AG20443 (cell line): ENCODE measurements at places on chromosomes 12 and 14.
A peak's percentile ranks its signal among the peaks of the same experiment; 100 is the strongest.

DNA sequence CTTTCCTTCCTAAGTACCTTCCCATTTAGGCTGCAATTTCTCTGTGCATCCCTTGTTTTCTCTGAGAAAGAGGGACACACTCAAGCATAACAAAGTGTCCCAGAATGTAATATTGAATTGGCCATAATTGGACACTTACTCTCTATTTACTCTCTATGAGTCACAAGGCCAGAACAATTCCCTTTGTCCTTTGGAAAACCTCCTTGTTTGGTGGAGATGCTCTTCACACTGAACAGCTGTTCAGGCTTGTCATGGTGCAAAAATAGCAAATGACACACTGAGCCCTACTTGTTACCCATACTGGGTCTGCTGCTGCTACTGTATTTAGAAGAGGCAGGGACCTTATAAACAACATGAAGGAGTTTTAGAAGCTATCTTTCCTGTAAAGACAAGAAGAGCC, 1590.5 kb upstream of the TMEM132C start:
- no peak for DNase-seq

DNA sequence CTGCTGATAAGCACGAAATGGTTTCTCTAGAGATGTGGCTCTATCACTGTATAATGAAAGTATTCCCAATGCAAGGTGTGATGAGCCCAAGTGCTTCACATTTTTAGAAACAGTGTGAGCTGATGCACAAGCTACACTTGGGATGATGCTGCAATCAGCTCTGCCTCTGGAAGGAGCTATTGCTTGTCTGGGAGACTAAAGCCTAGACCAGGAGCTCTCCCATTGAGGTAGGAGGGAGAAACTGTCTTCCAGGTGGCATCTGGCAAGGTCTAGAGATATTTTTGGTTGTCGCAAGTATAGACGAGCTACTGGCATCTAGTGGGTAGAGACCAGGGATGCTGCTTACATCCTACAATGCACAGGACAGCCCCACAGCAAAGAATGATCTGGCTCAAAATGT, 42.0 kb downstream of the HECTD4 start:
- DNase-seq = no peak

GRCh38 chr14:101357559-101358319, 203.6 kb upstream of the DIO3 start:
- DNase-seq = no peak

DNA sequence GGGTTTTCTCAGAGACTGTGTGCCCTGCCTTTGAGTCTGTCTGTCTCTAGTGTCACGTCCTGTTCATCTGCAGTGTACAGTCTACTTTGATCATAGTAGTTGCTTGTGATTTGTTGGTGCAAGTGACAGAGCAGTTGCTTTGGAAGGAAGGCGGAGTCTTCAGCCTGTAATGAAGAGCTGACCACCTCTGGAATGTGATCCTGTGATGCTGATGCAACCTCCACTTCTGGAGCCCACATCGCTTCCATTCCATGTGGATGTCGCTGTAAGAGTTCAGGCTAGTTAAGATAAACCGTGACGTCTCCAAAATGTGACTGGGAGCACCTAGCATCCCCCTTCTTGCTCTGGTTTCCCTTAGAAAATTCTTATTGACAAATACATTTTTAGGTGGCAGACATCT, 51.8 kb downstream of the PELI2 start:
- no peak for DNase-seq

DNA sequence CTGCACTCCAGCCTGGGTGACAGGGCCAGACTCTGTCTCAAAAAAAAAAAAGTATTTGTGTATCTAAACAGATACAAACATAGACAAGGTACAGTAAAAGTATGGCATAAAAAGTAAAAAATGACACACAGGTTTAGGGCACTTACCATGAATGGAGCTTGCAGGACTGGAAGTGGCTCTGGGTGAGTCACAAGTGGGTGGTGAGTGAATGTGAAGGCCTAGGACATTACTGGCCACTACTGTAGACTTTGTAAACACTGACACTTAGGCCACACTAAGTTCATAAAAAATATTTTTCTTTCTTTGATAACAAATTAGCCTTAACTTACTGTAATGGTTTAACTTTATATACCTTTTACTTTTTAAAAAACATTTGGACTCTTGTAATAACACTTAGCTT, 38.0 kb upstream of the EIF5 start:
- peak; percentile 54 for DNase-seq

- no peak for DNase-seq
These were observed 321.5 kb downstream of the PCNX1 start for GRCh38 chr14:71228711-71229110.

DNA sequence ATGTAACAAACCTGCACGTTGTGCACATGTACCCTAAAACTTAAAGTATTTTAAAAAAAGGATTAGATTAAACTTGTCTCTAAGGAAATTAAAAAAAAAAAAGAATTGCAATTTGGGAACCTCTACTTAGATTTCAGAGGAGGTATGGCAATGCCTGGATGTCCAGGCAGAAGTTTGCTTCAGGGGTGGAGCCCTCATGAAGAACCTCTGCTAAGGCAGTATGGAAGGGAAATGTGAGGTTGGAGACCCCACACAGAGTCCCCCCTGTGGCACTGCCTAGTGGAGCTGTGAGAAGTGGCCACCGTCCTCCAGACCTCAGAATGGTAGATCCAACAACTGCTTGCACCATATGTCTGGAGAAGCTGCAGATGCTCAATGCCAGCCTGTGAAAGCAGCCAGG, 279.6 kb upstream of the CCDC196 start:
- DNase-seq = no peak

DNA sequence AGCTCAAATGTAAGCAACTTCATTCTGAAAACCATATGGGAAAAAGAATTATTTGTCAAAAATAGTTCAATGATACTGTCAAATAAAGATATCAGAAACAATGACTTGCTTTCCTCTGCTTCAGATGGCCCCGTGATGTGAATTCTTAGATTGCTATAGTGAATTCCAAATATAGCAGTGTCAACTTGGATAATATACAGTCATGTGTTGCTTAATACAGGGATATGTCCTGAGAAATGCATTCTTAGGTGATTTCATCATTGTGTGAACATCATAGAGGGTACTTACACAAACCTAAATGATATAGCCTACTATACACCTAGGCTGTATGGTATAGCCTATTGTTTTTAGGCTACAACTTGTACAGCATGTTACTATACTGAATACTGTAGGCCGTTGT, 108.7 kb upstream of the MIS18BP1 start:
- DNase-seq = no peak

GRCh38 chr12:99278899-99279298, 368.7 kb upstream of the GARIN6 start:
- DNase-seq = no peak

- DNase-seq = no peak
These were observed 333.6 kb downstream of the ADGRD1 start for GRCh38 chr12:131287015-131287937.

DNA sequence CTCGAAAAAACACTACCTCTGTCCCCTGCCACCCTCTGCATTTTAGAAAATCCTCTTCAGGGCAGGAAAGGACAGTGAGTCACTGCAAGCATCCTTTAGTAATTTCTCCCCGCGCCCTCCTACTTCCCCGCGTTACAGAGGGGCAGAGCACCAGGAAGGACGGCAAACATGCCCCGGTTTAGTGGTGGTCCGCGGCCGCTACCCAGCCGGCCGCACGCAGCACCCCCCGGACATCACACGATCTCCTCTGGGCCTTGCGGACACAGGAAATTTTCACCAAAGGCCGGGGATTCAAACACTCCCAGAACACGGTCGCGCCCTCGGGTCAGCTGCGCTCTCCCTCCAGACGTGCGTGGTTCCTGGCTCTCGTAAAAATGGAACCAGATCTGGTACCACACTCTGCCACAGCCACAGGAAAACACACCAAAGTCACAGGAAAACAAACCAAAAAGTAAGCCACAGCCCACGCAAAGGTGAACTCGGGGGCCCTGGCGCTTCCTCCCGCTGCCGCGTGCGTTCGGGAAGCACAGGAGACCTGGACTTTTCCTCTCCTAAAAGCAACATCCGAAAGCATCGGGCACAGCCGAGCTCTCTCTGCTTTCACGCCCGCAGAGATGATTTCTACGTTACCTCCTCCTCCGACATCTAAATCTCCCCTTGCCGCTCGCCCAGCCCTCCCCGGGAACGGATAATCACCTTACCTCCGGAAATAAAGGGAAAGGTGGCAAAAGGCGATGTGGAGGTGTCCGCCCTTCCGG, 839 bp downstream of the SLC38A1 start:
- peak; percentile 53 for DNase-seq

DNA sequence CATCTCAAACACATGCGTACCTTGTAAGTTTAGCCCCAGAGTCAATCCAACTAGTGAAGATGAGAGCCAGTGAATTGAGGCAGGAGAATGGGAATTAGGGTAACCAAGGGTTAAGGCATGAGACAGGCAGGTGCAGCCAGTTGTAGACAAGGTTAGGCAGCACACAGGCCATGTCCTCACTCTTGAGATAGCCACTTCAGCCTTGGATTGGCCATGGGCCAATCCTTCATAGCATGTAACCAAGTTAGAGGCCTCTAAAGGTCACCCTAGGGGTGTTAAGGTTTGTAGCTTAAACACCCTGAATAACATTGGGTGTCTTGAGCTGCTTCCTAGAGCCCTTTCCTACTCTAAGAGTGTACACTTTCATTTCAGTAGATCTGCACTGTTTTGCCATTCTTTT, 208.2 kb upstream of the RBM19 start:
- DNase-seq = no peak

DNA sequence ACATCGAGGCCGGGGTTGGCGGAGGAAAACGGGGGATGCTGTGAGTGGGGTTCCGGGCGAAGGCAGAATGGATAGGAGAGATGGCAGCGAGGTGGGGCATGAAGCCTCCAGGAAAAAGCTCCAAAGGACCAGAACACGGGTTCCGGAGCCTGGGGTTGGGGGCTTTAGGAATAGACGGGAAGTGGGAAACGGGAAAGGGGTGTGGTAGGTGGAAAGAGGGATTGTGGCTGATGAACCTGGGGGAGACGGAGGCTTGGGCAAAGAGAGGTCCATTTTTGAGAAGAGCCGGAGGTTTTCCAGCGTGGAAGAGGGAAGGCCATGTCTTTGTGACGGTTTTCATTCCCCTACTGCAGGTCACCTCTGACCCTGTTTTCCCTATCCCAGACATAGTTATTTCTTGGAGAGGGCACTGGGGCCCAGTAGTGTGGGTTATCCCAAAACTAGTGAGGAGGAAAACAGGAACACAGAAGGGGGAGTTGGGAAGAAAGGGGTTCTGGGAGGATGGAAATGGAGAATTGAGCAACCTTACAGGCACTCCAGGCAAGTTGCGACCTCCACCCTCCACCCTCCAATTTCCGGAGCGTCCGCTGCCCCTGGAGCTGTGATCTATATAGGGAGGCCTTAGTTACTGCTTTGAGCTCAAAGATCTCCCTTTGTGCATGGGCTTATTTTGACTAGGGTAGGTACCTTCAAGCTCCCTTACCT, 1.1 kb downstream of the ATN1 start:
- no peak for DNase-seq

DNA sequence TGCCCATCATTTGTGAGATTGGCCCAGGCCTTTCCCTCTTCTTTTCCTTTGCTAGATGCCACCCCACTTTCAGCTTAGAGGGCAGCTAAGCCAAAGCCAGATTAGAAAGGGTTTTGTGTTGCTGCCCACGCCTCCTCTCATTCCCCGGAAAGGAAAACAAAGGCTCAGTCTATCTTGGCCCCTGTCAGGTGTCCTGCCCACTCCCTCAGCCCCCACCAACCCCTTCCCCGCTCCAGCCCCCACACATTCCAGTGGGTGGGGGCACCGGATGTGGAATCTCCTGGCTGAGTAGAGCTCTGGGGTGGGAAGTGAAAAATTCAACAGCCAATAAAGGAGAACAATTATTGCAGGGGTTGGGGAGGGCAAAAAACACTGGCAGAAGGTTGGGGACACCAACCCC, 2.2 kb downstream of the BLOC1S1 start:
- DNase-seq = no peak

DNA sequence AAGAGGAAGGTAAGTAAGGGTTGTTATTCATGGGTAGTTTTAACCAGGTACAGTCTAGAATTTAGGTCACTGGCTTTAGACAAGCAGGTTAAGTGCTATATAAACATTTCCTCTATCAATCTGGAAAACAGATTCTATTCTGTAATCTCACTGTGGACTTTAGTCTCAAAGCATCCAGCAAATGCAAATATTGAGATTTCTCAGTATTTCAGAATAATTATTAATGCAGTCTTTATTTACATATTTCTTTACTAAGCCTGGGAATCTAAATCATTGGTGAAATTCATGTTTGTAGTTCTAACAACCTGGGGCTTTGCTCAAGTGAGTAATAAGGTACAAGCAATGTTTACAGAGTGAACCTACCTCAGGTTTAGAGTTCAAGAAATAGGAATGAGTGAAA, 61.9 kb downstream of the SLC41A2 start:
- DNase-seq = no peak

GRCh38 chr14:59333668-59334067, 131.5 kb downstream of the GPR135 start:
- DNase-seq = peak; percentile 86

DNA sequence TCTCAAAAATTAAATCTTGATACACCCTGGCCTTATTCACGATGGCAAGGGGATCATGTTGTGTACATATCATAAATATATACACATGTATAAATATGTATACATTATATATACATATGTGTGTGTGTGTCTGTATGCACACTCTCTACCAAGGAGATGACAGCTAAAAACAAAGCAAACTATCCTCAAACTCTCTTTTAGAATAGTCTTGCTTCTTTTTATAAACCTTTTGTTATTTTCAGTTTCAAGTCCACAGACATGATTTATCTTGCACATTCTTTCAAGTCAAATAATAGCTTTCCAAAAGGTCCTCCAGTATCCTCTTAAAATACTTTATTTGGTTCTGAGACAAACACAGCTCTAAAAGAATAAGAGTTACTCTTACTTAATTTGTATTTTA, 8.4 kb downstream of the ANO6 start:
- DNase-seq = no peak

GRCh38 chr12:1922985-1923384, 4.5 kb upstream of the CACNA2D4 start:
- peak; percentile 4 for DNase-seq

- no peak for DNase-seq
These were observed 164.4 kb upstream of the ALG10B start for GRCh38 chr12:38151991-38152700.

GRCh38 chr14:20667957-20668356, 16.4 kb upstream of the RNASE4 start:
- no peak for DNase-seq

DNA sequence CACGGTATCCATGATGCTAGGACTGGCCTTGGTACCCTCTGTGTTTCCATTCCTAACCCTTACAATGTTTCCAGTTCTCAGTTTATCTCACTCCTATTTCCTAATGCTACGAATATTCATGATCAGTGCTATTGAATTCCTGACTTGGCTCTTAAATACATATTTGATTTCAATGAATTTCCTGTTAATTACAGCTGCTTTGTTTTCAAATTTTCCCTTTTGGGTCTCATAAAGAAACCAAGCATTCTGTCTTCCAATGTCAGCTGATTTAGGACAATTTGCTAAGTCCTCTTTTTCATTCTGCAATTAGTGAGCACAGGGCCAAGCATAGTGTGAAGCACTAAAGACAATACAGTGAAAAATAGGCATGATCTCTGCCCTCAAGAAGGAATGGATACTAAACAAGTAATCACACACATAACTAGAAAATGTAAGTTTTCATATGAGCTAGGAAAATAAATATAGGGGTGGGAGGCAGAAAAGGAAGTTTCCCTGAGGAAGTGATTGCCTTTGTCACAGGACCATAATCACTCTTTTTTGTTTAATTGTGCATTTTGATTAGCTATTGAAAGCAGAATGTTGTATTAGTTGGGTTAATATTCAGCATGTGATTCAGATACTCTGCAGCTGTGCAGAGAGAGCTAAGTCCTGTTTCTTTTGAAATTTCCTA, 88.5 kb downstream of the KCNC2 start:
- DNase-seq = no peak
